ENCODE measurements at places on chromosomes 5 and 9.

GRCh38 chr5:148791696-148792095, 34.7 kb upstream of the ADRB2 start:
- DNase-seq: no peak

- DNase-seq: no peak
These were observed 194.0 kb downstream of the CRB2 start for GRCh38 chr9:123550012-123550411.

- DNase-seq: no peak
These were observed 5.4 kb upstream of the GLT6D1 start for GRCh38 chr9:135644631-135645218.

DNA sequence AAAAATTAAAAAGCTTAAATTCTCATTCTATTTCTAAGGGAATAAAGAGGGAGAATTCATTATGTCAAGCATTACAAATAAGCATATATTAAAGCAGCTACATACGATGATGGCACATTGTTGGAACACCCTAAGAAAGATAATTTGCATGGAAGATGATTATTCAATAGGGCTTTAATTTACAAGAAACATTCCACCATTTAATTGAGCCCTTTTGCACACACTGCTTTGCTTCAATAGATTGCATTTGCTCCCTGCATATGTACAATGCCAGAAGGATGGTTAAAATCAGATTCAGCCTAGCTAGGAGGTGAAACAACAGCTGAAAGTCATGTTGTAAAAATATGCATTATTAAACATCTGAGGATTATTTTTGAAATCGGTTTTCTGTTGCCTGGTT, 21.8 kb downstream of the KIAA1958 start:
- no peak for DNase-seq

- no peak for DNase-seq
These were observed 68.0 kb upstream of the PIP5K1B start for GRCh38 chr9:68637020-68637419.
